ENCODE measurements at places on chromosomes 5 and 9.

DNA sequence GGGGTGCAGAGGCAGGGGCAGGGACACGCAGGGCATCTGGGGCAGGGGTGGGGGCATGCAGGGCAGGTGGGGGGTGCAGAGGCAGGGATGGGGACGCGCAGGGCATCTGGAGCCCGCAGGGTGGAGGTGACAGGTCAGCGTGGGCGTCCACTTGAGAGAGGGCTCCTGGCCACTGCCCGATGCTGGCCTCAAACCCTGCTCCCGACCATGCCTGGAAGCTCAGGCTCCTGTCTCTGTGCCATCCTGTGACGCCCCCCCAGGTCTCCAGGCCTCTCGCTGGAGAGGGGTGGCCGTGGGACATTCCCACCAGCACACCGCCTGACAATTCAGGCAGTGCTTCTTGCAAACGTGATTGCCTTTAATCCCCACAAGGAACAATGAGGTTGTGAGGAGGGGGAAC lies 33.0 kb downstream of the ZDHHC11B start:
- no peak for DNase-seq

DNA sequence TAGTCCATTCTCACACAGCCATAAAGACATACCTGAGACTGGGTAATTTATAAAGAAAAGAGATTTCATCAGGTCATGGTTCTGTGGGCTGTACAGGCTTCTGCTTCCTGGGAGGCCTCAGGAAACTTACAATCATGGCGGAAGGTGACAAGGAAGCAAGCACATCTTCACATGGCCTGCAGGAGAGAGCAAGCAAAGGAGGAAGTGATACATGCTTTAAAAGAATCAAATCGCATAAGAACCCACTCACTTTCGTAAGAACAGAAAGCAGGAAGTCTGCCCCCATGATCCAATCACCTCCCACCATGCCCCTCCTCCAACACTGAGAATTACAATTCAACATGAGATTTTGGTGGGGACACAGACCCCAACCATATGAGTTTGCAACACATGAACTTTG lies 5.1 kb upstream of the FBXO38 start:
- no peak for DNase-seq

- no peak for DNase-seq
These were observed 3.7 kb downstream of the ANGPTL2 start for GRCh38 chr9:127118597-127119319.

GRCh38 chr5:154837009-154837901 lies 13.1 kb downstream of the FAXDC2 start:
- DNase-seq: no peak

GRCh38 chr5:53023969-53024368 lies 34.8 kb downstream of the ITGA2 start:
- no peak for DNase-seq

- no peak for DNase-seq
These were observed 96.3 kb downstream of the CFAP95 start for GRCh38 chr9:69916950-69917349.

- no peak for DNase-seq
These were observed 75.0 kb upstream of the DAB2IP start for GRCh38 chr9:121576281-121577075.

GRCh38 chr9:109369285-109369684 lies 48.4 kb upstream of the EPB41L4B start:
- DNase-seq: no peak

- no peak for DNase-seq
These were observed 40.2 kb upstream of the PHF2 start for GRCh38 chr9:93536167-93536566.

GRCh38 chr5:118891252-118891651 lies 97.1 kb downstream of the DTWD2 start:
- DNase-seq: no peak

DNA sequence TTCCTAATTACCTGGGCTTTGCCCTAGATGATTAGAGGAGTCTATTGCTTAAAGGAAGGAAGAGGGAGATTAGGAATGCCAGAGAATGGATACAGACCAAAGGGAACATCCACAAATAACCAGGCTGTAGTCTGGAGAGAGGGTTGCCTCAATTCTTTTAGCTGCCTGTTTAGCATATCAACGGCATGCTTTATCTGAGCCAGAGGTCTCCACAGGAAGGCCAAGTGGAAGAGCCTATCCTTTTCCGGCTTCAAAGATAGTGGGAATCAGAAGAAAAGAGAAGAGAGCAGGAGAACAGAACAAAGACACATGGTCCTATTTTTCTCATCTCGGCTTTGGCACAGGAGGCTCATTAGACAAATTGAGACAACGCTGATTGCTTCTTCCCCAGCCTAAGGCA lies 142.4 kb downstream of the NMUR2 start:
- DNase-seq: no peak

DNA sequence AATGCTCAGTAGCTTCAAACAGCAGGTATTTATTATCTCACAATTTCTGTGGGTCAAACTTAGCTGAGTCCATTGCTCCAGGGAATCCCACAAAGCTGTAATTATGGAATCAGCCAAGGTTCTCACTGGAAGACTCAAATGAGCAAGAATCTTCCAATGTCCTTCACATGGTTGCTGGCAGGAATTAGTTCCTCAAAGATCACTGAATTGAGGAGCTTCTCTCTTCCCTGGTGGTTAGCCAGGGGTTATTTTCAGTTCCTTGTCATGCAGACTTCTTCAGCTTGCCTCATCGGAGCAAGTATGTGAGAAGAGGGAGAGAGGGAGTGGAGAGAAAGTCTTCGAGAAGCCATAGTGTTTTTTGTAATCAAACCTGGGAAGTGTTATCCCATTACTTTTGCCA lies 2331.9 kb downstream of the MAT2B start:
- DNase-seq: no peak

DNA sequence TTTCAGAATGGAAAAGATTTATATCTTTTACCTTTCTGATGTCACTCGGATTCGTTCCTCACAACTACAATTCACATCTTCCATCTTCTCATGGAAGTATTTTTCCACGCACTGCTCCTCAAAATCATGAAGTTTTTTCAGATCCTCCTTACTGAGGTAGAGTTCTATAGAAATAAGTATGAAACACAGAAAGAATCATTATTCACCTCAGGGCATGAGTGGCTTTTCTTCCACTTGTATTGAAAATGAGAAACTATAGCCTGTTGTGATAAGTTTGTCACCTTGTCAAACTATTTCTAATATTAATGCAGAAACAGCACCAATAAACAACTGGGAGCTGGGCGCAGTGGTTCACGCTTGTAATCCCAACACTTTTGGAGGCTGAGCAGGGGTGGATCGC lies 116.0 kb downstream of the TRPM6 start:
- DNase-seq: no peak

DNA sequence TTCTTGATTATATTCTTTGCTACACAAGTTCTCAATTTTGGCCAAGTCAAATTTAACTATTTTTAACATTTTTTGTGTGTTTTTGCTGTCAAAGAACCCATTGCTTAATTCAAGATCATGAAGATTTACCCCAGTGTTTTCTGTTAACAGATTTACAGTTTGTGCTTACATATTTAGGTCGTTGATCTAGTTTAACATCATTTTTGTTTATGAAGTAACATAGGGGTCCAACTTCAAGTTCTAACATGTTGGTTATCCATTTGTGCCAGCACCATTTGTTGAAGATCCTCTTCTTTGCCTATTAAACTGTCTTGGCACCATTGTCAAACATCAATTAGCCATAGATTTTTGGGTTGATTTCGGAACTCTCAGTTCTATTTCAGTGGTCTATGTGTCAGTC lies 71.0 kb downstream of the CCDC192 start:
- no peak for DNase-seq

- no peak for DNase-seq
These were observed 3.7 kb downstream of the LCN9 start for GRCh38 chr9:135666534-135667462.

DNA sequence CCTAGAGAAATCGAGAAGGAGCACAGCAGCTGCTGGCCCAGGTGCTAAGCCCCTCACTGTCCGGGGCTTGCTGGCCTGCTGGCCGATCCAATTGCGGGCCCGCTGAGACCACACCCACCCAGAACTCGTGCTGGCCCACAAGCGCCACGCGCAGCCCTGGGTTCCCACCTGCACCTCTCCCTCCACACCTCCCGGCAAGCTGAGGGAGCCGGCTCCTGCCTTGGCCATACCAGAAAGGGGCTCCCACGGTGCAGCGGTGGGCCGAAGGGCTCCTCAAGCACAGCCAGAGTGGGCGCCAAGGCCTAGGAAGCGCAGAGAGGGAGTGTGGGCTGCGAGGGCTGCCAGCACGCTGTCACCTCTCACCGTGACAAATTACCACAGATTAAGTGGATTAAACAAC lies 6.8 kb upstream of the BNC2 start:
- DNase-seq: no peak

DNA sequence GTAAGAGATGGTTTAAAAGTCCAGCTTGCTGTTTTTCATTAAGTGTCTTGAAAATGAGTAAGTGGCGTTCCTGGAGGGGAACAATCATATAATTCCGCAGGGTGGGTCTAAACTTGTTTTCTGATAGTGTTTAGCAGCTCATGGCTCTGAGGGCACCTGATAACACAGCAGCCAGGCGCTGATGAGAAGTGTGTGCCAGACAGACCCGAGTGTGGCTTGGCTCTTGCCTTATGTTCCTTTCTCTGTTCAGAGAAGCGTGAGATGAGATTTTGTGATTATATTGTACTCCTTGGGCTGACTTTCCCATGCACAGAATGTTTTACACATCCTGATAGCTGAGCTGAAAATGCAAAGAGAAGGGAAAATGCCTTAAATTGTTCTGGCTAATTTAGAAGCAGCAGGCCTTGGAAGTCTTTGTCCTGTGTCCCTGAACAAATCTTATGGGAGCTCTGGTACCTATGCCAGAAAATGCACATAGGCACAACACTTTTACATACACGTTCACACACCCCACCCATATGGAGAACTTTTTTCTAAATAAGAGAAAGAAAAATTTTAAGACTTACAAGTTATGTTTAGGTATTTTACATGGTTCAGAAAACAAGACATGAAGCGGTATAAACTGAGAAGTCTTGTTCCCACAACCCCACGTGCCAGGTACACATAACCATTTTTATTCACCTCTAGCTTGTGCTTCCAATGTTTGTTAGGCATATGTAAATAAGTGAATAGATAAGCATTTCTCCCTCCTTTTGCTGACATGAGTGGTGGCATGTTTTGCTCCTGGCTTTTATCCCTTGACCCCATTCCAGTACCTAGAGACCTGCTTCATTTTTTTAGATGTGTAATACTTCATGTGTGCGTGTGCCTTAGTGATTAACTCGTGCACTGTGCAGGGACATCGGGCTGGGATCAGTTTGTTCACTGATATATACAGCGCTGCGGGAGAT lies 152.2 kb upstream of the OTULINL start:
- no peak for DNase-seq
